ENCODE measurements at places on chromosomes 12 and 14.

DNA sequence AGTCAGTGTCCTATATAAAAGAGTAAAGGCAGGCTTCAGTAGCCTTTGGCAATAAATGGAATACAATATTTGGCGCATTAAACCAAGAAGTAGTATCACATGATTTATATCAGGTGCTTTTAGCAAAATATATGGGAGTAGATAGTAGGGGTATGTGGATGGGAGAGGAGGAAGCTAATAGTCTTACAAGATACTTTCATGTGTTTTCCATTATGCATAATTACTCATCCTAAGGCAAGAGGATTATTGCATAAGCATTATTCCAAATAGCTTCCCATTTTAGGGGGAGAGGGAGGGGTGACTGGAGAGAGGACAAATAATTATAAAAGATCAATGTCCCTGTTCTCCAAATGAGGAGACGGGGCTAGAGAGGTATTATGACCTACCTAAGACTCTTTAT is 104.3 kb downstream of the DUSP6 start:
- no peak for DNase-seq

GRCh38 chr14:53807542-53807941 is 149.1 kb downstream of the BMP4 start:
- no peak for DNase-seq

- no peak for DNase-seq
Measured at GRCh38 chr14:29223947-29224346, 457.4 kb downstream of the FOXG1 start.

DNA sequence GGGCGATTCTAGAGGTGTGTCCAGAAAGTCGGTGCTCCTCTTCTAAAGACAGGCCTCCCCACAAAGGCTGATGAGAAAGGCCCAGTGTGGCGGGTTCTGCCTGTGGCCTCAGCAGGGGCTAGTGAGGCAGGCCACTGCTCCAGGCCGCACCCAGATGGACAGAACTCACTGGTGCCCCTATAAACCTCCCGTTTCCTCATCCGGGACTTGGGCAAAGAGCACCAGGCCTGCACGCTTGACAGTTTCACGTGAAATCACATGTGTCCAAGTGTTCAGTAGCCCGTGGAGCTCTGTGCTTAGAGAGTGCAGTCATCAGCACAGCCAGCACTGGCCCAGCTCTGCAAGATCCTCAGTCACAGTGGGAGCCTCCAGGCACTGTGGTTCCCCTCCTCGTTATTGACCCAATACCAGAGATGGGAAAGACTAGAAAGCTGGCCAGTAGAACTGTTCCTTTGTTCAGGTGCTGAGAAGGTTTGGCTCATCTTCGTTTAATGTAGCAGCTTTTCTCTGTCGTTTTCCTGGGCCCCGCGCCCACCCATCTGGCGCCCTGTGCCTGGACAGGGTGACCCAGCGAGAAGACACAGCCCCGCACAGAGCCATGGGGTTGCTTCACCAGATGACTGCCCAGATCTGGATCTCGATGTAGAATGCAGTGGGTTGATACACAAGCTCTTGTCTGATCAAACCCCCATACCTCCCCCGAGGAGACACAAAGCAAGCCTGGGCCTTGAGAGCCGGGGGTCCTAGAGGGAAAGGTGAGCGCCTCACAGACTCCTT is 26.3 kb downstream of the IL31 start:
- DNase-seq, result no peak

- DNase-seq, result no peak
Measured at GRCh38 chr12:53989227-53990113, 4.5 kb downstream of the HOXC10 start.

- DNase-seq, result no peak
Measured at GRCh38 chr12:124881123-124881522, 17.5 kb upstream of the SCARB1 start.

DNA sequence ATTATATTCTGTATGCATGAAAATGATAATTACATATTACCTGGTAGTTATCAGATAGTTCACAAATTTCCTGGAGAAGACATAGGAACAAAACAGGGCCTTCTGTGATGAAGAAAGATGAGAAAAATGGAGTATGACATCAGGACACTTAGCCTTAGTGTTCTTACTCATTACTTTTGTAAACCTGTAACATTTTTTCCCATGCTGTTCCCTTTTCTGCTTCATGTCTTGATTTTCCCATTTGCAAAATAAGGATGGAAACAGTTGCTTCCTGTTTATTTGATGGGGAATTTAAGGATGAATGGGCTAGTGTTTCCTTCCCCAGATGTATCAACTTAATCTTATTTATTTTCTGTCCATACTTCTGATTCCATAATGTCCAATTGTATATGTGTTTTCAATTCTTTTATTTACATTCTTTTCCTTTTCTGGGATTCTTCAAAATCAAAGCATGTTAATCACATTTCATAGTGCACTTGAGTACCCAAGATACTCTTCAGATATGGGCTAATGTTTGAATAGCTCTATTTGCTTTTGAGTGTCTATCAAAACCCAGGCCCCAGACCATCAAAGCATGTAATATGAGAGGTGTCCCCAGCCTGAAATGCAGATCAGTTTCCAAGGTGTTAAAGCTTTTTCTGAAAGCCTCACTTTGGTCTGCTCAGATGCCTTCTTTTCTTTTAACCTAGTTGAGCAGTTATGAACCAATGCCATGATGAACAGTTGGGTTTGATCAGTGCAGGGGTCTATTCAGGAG is 260.5 kb downstream of the RAD51B start:
- DNase-seq, result no peak

- no peak for DNase-seq
Measured at GRCh38 chr12:57541001-57541400, 6.0 kb downstream of the DCTN2 start.

GRCh38 chr14:62280366-62280765 is 518.1 kb downstream of the SNAPC1 start:
- no peak for DNase-seq

DNA sequence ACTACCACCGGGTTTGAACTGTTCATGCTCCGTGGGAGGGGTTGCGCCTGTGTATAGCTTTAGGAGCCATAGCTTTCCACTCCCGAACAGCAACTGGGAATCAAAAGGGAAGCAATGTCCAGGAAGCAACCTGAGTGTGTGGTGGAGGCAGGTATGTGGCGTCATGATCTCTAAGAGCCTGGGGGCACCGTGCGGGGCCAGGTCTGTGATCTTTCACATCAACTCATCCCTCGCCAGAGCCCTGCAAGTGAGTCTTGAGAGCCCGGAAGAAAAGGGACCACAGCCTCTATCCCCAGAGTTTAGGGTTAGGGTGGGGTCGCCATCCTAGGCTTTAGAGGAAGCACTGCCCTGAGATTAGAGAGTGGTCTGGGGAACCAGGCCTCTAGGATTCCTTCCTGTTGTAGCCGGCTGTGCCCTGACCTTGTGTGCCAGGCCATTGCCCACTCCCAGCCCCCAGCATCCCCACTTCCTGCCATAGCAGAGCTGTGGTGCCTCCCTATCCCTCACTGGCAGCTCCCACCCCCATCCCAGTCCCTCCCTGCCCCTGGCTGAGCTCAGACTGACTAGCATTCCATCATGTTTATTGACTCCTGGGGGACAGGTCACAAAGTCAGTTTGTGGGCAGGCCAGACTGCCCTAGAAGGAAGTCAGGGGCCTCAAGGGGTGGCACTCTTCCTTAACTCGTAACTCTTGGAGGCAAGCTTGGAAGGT is 745 bp upstream of the ADCY4 start:
- no peak for DNase-seq

GRCh38 chr14:37864861-37865718 is 269.7 kb downstream of the TTC6 start:
- no peak for DNase-seq
